H9 (cell line): ENCODE measurements at places on chromosomes 5 and 9. TPM values are rescaled to one million over a fixed set of nuclear protein-coding genes. Genes with fewer than 3 reads are reported as not detected.

Gene HMMR
- 36.2 and 37.9 TPM in 2 replicates for total RNA-seq

Gene PAEP
- total RNA-seq, result not detected in 2 replicates

DNA sequence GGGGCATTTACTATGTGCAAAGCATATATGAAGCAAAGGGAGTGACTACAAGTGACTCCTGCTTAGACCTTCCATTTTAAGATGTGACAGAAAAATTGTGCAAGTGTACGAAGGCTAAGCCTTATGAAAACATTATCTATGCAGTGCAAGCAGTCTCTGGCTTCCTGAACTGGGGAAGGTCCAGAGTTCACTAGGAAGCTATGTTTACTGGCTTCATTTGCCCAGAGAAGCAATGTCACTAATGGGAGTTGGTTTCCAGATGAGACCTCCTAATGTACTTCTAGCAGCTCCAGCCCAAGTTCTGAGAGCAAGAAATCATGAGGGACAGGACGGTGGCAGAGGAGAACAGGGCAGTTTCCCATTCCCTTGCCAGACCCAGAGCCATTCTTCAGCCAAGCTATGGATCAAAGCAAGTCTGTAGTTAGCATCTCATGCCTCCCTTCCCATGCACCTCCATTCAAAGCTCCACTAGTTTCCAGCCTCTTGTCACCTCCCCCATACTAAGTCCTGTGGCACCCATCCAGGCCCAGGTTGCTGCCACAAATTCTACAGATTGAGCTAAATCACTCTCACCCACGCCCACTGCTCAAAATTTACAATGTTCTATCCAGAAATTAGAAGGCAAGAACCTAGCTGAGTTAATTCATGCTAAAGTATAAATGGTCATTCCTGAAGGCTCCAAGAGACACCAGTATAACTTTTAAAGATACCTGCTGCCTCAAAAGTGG lies 21.8 kb downstream of the MCTP1 start:
- no peak overlapping the region for H3K4me3 ChIP-seq
- H3K27ac ChIP-seq, result no peak overlapping the region
- no peaks in the 10 kb centered on the region for H3K27me3 ChIP-seq
- no peaks in the 10 kb centered on the region; the same call in 1 of the 2 replicates for H3K4me1 ChIP-seq

Gene UGT3A1
- 1.8 and 2.0 TPM in 2 replicates for total RNA-seq

Gene SLC6A18
- not detected in 2 replicates for total RNA-seq

GRCh38 chr5:44178414-44178813 lies 210.8 kb downstream of the FGF10 start:
- H3K4me1 ChIP-seq, result no peaks in the 10 kb centered on the region
- DNase-seq, result no peak
- H3K36me3 ChIP-seq, result no peaks in the 10 kb centered on the region; the same call in 1 of the 3 replicates
- no peaks in the 10 kb centered on the region for H3K27me3 ChIP-seq

DNA sequence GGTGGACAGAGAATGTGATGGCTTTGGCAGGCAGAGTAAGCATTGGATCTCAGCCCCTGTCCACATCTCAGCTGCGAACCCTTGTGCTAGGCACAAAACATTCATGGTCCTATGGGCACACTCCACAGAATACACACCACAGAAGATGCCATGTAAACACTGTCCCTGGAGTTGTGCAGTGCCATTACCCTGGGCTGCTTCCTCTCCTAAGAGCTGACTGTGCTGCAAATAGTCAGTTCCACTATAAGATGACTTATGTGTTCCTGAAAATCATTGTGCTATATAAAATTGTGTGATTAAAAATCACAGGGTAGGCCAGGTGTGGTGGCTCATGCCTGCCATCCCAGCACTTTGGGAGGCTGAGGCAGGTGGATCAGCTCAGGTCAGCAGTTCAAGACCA lies 31.9 kb upstream of the ATP6V1G1 start:
- no peaks in the 10 kb centered on the region for H3K27me3 ChIP-seq
- H3K27ac ChIP-seq, result no peak overlapping the region
- no peaks in the 10 kb centered on the region for H3K36me3 ChIP-seq
- H3K4me1 ChIP-seq, result no peaks in the 10 kb centered on the region
- H3K4me3 ChIP-seq, result no peak overlapping the region

GRCh38 chr5:115414406-115415142 lies 118.1 kb upstream of the CCDC112 start:
- no peak overlapping the region for H3K4me3 ChIP-seq
- H3K27ac ChIP-seq, result no peak overlapping the region
- no peaks in the 10 kb centered on the region for H3K27me3 ChIP-seq
- no peaks in the 10 kb centered on the region; the same call in 1 of the 2 replicates for H3K4me1 ChIP-seq
- no peaks in the 10 kb centered on the region for H3K36me3 ChIP-seq

DNA sequence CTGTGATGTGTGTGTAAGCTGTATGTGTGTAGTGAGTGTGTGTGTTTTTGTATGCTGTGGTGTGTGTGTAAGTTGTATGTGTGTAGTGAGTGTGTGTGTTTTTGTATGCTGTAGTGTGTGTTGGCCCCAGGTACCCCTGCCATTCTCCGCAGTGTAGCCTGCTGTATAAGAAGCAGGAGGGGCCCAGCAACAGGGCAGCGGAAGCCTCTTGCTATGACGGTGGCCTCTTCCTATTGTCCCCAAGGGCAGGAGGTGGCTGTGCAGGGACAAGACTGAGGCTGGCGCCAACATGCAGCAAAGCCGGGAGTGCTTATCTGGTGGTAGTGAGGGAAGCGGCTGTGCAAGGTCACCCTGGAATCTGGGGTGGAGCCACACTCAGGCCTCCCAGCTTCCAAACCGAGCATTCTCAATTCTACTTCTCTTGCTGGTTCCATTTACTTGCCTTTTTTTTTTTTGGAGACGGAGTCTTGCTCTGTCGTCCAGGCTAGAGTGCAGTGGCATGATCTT lies 5.1 kb downstream of the SPAAR start:
- H3K36me3 ChIP-seq, result no peaks in the 10 kb centered on the region
- no peaks in the 10 kb centered on the region for H3K27me3 ChIP-seq
- 0 out of 2 replicates have a peak, but pooled peaks cover 2% of the 10 kb centered on the region for H3K4me1 ChIP-seq
- H3K4me3 ChIP-seq, result no peak overlapping the region
- H3K27ac ChIP-seq, result no peak overlapping the region
